ENCODE measurements at places on chromosomes 3 and 15.

DNA sequence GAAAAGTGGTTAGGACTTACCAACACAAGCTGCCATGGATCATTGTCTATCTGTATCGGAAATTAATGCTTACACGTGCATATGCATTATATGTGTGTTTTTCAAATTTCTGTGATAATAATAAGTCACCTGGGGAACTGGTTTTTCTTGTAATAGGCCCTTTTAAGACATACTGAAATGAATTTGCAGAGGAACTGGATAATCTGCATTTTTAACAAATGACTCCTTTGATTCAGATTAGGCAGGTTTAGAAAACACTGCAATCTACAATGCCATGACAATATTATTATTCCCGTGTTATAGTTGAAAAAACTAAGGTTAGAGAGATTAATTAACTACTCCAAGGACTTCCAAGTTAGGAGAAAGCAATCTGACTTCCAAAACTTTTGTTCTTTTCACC is 23.4 kb downstream of the STRIT1 start:
- DNase-seq = no peak

DNA sequence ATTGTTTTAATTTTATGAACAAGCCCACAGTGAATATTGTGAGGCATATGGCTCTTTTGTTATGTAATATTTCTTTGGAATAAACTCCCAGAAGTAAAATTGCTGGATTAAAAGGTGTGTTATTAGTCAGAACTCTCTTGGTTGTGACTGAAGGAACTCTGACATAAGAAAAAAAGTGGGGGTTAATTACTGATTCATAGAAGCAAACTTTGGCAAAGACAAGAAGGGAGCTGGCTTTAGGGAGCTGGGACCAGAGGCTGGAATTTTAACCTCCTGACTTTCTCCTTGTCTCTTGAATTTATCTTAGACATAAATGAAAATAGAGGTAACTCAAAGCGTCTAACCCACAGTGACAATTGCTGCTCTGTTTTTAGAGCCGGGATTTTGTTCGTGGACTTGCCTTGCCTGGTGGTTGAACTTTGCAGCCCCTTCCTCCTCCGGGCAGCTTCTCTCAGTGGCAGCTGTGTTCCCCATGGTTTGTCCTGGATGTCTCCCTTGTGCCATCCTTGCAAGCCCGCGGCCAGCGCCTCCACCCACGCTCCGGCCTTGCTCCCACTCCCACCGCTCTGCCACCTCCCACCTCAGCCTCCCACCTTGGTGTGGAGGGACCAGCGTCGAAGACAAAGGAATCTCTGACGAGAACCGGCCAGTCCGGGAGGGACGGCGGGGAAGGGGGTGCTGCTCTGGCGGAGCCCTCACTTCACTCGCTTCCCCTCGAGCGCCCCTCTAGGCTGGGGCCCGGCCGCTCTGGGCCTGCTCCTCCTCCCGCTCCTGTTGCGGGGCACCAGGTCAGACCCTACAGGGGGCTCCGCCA is 28.0 kb downstream of the ARHGAP31 start:
- no peak for DNase-seq

- no peak for DNase-seq
Measured at GRCh38 chr3:7315037-7315436, 454.1 kb downstream of the GRM7 start.

DNA sequence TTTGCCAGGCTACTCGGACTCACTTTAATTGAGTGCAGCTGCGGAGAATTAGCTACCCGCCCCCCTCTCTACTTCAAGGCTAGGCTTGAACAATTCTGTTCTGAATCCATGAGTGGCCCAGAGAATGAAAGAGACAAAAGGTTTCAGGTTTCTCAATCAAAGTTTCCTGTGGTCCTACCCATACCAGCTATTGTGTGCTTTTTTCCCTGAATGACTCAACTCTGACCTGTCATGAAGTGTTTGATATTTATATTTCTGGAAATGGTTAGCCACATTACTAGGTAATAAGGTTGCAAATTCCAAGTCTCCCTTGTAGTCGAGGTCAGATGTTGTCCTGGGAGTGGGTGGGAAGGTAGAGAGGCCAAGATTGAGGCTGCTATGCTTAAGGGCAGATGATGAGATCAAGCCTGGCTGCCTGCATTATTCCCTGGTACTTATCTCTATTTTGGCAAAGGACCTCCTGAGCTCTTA is 392.7 kb upstream of the TBL1XR1 start:
- no peak for DNase-seq

- DNase-seq = no peak
Measured at GRCh38 chr3:100650651-100651619, 41.5 kb downstream of the ADGRG7 start.

Data from stimulated activated CD4-positive, alpha-beta T cell treated with anti-CD3 and anti-CD28 coated beads, TNF-alpha, amount 100 ng/mL, for 48 hours (primary cell).